ENCODE measurements at places on chromosomes 2 and 18.

DNA sequence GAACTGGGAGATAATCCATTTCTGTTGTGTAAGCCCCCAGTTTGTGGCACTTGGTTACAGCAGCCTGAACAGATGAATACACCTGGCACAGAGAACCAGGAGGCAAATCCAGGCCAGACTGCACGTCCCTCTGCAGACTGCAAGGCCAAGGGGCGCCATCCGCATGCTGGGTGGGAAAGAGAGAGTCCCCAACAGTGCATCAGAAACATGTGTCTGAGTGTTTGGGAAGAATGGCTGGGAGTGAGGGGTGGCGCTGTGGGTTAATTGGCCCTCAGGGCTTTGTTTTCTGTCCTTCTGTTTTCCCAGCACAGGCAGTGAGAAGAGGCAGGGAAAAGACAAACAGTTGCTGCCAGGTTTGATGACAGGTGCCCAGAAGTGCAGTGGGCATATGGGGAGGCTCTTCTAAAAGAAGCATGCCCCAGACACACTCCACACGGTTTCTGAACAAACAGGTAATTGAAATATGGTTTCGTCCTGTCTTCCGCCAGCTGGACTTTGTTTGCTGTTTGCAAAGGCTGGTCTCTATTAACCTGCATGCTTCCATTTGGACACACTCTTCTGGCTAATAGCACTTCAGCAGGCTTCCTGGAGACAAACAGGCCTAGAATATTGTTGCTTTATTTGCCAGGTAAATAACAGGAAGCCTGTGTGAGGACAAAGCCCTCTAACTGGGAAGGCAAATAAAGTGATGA lies 43.4 kb upstream of the SEC11C start:
- no peak for DNase-seq

- DNase-seq: no peak
These were observed 154.6 kb downstream of the CYRIA start for GRCh38 chr2:16511041-16511440.

DNA sequence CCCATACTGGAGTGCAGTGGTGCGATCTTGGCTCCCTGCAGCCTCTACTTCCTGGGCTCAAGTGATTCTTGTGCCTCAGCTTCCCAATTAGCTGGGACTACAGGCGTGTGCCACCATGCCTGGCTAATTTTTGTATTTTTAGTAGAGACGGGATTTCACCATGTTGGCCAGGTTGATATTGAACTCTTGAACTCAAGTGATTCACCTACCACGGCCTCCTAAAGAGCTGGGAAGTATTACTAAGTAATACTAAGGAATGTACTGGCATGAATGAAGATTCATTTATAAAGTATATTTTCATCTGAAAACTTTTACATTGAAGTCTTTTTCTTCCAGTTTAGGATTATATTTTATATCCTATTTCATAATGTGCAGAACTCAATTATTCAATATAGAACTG lies 38.1 kb downstream of the NUP35 start:
- no peak for DNase-seq

DNA sequence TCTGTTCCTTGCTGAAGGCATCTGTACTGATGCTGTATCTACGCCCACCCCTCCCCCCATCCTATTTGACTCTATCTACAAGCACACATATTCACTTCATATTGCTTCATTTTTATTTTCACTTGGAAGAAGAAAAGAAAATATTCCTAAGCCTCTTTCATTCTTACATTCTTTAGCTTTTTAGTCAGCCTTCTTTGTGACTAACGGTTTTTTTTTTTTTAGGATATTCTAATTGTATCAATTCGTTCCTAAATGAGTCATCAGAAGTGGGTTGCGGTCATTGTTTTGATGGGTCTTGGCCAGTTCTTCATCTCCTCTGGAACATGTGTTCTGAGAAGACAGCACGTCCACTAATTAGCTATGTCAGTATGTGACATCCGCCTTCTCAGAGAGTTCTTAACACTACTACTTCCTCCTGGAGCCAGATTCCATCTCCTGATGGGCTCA lies 88.7 kb downstream of the MYO1B start:
- DNase-seq: no peak

DNA sequence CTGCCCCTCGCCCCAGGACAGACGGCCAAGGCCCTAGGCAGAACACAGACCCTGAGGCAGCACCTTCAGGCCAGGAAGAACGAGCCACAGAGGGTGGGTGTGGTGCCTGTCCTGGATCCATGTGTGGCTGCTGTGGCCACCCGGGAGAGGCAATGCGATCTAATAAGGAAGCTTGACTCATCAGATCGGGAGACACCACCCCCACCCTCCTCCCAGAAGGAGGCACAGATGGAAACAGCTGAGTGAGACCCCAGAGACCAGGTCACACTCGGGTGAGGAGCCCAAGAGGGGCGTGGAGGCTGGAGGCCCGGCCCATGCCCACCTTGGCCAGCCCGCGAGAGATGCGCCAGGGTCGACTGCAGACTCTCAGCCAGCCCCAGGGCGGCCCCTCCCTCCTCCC lies 20.3 kb downstream of the KCNG2 start:
- no peak for DNase-seq

DNA sequence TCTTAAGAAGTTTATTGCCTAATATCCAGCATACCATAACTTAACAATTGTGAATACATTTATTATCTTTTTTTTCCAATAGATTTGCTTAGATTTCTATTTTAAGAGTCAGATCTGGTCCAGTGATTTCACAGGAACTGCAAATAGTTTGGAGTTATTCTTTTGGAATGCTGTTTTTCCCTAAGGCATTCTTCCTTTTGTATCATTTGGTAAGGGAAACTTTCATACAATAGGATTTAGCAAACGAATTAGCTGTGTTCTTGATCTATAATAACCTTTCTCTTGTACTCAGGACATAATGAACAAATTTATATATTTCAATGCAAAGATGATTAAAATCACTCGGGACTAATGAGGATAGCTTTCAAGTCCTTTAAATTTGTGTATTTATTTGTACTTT lies 201.6 kb downstream of the ERBB4 start:
- no peak for DNase-seq

GRCh38 chr18:14089781-14090180 lies 42.5 kb downstream of the ZNF519 start:
- DNase-seq: no peak

GRCh38 chr2:179440642-179441251 lies 176.1 kb upstream of the SESTD1 start:
- peak; percentile 39 for DNase-seq

DNA sequence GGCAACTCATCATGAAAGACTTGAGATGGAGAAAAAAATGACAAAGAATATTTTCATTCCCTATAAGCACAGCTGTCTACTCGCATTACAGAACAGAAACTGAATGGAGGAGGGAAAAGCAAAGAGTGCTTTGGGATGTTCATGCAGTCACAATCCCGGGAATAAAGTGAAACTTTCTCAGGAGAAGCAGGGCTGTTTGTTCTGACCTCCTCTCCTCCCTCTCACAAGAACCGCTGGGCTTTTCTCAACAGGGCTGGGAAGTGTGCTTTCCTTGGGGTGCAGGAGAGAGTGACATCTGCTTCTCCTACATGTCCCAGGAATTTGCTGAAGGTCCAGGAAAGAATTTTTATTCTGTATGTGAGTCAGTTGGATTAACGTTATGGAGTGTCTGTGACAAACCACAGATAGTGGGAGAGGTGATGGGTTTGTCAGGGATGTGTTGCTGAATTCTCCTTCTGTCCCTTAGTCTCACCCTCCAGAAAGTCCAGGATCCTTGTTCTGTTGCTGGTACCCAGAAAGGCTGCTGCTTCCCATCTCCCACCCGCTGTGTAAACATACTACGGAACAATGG lies 125.6 kb downstream of the HRH4 start:
- DNase-seq: no peak

Measured in GM13977 (cell line).